ENCODE measurements at places on chromosomes 2 and 18.

- no peak for DNase-seq
Measured at GRCh38 chr2:37080266-37080665, 3.9 kb downstream of the HEATR5B start.

DNA sequence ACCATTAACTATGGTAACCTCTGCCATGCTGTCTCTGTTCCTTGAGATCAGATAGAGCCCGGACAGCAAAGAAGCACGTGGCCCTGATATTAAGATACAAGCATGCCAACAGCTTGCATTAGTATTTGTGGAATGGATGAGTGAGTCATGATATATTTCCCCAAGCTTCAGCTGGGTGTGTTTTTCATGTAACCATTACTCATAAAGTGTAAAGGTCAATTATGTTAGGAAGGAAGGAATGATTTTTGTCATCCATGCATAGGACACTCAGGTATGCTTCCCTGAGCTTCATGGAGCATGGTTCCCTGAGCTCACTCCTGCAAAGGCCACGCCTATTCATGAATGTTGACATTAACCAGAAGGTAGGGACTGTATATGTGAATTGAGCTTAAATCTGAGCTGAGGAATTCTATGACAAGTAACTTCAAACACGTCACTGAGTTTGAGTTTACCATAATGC lies 74.6 kb downstream of the ARL4C start:
- DNase-seq: peak; percentile 91

DNA sequence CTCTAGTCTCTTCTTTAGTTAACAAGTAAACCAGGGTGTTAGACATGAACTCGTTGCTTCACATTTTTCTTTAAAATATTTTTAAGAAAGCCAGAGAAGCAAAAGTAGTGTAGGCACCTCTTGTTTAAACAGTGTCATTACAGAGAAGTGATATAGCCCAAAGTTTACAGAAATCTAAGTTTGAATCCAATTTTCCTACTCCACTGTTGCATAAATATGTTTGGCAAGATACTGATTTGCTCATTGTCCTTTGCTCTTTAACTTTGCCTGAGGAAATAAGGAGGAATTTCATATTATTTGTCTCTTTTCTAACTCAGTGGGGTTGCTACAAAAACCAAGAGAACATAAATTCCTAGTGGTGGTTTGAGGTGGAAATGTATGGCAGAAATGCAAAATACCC lies 81.1 kb downstream of the PAX3 start:
- DNase-seq: no peak

DNA sequence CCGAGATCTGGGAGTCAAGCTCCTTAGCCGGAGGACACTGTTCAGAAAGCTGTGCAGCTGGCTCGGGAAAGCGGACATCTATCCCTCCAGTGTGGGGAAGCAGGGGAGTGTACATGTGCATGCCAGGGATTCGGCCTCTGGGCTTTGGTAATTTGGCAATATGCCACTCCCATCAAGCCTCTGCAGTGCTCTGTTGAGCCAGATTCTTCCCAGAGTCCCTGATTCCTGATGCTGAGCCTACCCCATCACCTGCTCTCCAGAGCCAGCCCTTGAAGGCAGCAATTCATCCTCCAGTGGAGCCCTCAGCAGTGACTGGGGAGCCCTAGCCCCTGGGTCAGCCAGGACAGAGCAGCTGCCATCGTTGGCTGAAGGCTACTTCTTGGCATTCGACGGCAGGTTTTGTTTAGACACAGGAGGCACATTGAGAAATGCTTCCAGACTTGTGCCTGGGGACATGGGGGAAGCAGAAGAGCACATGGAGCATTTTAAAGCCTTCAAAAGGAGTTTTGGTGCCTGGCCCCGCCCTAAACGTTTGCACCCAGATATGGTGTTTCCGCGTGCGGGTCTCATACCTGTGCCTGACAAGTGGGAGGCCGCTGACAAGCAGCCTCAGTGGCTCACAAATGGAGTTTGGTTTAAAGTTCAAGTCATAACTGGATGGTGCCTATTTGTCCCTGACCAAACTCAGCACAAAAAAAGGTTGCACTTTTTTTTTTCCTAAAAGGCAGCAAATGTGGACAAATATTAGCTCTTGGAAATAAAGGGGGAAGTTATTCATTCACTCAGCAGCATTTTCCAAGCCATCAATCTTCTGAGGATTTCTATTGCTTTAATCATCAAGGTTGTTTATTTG lies 272.8 kb downstream of the CYRIA start:
- no peak for DNase-seq

DNA sequence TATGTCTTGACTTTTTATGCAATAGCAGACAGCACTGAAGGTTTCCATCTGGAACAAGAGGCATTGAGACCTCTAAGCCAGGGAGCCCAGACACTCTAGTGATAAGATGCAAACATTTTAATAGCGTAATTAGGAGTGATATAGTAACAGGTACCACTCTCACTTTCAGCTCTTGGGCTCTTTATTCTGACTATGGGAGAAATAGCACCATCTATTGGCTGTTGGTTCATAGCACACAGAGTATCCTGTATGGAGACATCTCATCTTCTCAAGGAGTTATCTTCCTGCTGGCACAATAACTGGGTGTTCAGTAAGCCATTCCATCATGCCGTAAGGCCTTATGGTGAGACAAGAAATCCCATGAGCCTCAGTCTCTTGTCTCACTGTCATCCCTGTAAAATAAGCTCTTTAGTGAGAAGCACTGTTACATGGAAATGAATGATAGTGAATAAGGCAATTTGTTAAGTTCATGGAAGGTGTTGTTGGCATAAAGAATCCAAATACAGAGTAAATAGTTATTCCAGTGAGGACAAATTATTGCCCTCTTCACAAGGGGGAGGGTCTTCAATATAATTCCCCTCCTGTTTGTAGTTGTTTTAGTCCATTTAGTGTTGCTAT lies 48.3 kb downstream of the THUMPD2 start:
- DNase-seq: peak; percentile 42

DNA sequence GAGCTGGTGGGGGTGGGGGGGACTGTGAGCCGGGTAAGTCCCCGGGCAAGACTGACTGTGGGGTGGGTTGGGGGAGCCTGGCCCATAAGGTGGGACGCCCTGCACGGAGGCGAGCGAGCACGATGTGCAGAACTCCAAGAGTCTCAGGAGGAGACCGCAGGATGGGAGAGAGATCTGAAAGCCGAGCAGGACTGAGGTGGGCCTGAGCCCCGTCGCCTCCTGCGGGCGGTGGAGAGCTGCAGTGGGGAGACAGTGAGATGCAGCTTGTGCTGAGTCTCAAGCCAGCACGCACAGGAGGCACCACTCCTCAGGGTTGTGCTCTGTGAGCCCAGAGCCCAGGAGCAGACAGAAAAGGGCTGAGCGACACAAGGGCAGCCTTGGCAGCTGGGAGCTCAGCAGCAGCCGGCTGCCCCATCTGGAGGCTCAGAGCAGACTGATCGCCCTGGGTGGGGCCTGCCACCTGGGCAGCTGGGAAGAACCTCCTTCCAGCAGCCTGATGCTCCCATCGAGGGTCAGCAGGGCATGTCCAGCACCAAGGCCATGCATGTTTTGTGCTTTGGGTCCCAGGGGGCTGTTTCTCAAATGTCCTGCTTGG lies 15.9 kb downstream of the ARHGEF4 start:
- DNase-seq: no peak

- DNase-seq: no peak
Measured at GRCh38 chr2:227545990-227546389, 52.7 kb upstream of the SCYGR2 start.

GRCh38 chr2:113057117-113057516 lies 1.9 kb upstream of the IL36RN start:
- no peak for DNase-seq

DNA sequence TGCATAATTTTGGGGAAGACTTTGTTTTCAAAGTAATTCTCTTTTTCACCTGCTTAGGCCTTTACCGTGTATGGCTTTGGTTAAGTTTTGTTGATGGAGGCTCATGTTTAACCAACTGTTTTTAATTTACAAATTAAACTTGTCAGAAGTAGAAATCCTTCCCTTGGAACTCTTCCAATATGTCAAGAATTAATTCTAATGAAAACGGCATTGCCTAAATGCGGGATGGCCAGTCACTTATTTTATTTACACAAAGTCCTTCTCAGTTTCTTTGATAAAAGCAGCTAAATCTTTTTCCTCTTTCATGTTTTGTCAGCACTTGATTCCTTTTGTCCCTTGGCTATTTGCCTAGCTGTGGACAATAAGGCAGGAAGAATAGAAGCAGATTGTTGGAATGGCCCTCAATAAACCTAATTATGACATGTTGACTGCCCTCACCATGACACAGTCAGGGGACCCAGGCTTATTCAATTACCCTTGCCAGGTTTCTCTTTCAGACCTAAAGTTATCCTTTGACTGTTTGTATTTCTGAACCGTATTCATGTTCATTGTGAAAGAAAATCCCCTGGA lies 26.3 kb downstream of the PAX3 start:
- DNase-seq: no peak

- peak; percentile 93 for DNase-seq
Measured at GRCh38 chr2:215784371-215784783, 229.0 kb downstream of the MREG start.

DNA sequence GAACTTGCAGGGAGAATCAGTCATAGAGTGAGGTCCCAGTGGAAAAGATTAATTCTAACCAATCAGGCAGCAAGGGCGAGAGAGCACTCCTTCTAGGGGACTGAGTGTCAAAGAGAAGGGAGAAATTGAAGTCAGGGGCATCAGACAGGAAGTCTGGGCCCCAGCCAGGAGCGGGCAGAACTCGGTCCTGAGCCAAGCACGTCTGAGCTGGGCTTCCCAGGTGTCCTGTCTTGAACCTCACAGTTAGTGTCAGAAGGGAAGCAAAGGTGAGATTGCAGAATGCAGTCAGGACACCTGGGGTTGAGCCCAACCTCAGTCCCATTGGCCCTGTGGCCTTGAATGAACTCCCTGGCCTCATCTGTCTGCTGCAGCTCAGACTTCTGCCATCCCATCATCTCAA lies 220.9 kb downstream of the SMAD2 start:
- DNase-seq: no peak

DNA sequence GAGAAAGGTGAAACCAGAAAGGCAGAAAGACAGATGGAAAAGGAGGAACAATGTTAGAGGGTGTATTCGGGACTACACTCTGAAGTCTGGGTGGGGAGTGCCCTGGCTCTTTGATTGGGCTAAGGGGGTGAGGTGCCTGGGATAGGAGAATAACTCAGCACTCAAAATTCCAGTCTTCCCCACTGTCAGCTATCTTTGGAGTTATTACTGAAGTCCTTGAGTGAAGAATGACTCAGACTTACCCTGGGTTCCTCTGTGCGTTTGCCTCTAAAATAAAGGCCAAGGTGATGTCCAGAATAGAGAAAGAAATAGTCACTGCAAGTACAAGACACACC lies 151.8 kb upstream of the SERPINE2 start:
- DNase-seq: peak; percentile 54

GRCh38 chr18:46261799-46262198 lies 157.6 kb downstream of the HAUS1 start:
- no peak for DNase-seq

DNA sequence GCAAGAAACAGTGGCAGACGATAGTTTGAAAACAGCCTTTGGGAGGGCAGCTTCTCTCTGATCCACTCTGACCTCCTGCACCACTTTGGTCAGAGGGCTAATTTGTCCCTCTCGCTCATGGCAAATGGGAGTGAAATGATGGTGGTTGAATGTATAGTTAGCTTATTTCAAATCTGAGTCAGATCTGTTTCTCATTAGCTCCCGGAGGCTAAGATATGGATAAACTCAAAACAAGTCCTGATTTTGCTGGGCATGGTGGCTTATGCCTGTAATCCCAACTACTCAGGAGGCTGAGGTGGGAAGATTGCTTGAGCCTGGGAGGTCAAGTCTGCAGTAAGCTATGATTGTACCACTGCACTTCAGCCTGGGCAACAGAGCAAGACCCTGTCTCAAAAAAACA lies 145.0 kb downstream of the ALK start:
- peak; percentile 15 for DNase-seq

DNA sequence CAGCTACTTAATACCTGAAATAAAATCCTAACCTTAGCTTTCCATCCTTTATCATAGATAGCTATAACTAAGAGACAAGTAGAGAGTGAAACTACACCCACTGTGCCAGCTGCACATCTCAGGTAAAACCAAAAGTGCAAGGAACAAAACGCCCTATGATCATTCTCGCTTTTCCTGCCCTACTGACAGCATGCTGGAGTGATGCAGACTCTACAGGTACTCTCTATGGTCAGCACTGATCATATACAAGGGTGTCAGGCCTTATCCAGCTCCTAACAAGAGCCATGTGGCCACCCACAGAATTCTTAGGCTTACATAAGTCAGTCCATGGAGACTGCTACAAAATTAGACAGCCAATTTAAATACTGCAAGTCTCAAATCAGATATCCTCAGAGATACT lies 45.6 kb downstream of the REV1 start:
- DNase-seq: no peak

DNA sequence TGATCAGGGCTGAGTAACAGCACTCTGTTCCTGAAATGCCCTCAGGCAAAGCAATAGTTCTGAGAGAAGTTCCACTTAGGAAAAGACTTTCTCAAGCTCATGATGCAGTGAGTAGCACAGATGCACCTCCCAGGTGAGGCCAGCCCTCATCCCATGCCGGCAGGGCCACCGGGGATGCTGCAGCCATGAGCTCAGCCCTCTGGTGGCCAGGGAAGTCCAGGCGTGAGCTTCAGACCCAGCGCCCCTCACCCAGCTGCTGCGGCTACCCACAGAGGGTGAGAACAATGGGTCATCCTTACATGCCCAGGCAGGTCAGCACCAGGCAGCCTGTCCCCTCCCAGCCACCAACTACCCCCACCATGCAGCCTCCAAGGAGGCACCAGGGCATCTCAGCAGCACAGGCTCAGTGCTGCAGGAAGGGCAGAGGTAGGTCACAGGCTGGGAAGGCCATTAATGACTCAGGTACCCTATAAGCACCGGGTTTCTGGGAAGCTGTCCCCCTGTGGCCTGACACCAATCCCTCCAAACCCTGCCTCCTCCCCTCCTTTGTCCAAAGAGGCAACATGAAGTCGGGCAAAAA lies 50.6 kb downstream of the TTC32 start:
- DNase-seq: no peak

- no peak for DNase-seq
Measured at GRCh38 chr18:72541871-72542332, 2.2 kb downstream of the CBLN2 start.

- peak; percentile 88 for DNase-seq
Measured at GRCh38 chr2:189421644-189422043, 19.6 kb upstream of the WDR75 start.

- no peak for DNase-seq
Measured at GRCh38 chr2:107361751-107362381, 464.8 kb upstream of the RGPD4 start.

DNA sequence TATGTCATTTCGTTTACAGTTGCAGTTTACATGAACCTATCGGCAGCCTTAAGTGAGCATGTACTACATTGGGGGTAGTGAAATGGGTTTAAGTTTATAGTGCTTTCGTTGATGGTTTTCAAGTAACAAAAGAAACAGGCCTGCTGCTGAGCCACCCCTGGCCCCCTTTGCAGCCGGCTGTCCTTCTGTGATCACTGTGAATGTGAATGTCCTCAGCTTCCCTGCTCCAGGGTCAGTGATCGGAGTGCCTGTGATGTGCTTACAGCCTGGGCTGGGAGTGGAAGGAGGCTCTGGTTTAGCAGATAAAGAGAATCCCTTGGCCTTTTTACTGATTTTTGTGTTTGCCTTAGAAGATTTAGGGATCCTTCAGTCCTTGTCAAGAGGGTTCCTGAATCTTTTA lies 154.2 kb downstream of the FAM210A start:
- no peak for DNase-seq

Data from fibroblast of mammary gland (primary cell).